BE2C (cell line): ENCODE measurements at places on chromosomes 6 and 20.

- no peak for DNase-seq
Observed at GRCh38 chr6:119482850-119483285, 133.3 kb upstream of the MAN1A1 start.

GRCh38 chr6:42555477-42556457 lies 8.1 kb upstream of the UBR2 start:
- DNase-seq: peak; percentile 60

GRCh38 chr6:17867880-17868279 lies 119.6 kb downstream of the KIF13A start:
- DNase-seq: no peak

DNA sequence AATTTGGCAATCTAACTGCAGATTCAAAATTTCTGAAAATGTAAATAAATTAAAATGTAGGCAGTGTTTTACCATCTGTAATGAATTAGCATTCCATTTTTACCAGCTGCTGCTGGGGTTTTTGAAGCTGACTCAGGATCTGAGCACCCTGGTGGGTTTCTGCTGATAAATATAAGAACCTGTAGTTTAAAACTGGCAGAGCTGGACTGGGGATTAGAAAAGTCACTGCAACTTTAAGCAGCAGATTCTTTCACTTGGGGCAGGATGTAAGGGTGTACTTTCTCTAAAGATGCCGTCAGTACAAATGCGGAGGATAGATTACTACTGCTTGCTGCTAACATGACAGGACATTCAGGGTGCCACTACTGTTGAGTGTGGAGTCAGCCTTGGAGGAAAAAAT lies 341.8 kb downstream of the CDKAL1 start:
- peak; percentile 20 for DNase-seq

GRCh38 chr6:29884261-29884660 lies 56.6 kb downstream of the HLA-G start:
- DNase-seq: no peak

DNA sequence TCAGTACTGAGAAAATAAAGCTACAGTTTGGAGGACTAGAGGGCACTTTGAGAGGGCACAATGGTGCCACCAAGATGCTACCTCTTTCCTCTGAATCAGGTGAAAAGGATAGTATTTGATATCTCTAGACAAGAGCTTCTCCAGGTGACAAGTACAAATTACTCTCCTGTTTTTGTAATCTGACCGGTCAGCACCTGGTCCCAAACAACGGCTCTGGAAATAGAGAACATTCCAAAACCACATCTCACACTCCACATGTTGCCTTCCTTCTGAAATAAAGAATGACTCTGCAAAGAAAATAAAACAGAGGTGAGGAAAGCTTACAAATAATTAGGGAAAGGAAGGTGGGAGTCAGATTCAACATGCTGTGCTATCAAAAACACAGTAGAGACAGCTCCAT lies 51.3 kb upstream of the CITED2 start:
- no peak for DNase-seq

- no peak for DNase-seq
Observed at GRCh38 chr6:35599761-35600658, 87.3 kb upstream of the TULP1 start.

GRCh38 chr20:59819496-59820203 lies 113.8 kb downstream of the SYCP2 start:
- DNase-seq: no peak

DNA sequence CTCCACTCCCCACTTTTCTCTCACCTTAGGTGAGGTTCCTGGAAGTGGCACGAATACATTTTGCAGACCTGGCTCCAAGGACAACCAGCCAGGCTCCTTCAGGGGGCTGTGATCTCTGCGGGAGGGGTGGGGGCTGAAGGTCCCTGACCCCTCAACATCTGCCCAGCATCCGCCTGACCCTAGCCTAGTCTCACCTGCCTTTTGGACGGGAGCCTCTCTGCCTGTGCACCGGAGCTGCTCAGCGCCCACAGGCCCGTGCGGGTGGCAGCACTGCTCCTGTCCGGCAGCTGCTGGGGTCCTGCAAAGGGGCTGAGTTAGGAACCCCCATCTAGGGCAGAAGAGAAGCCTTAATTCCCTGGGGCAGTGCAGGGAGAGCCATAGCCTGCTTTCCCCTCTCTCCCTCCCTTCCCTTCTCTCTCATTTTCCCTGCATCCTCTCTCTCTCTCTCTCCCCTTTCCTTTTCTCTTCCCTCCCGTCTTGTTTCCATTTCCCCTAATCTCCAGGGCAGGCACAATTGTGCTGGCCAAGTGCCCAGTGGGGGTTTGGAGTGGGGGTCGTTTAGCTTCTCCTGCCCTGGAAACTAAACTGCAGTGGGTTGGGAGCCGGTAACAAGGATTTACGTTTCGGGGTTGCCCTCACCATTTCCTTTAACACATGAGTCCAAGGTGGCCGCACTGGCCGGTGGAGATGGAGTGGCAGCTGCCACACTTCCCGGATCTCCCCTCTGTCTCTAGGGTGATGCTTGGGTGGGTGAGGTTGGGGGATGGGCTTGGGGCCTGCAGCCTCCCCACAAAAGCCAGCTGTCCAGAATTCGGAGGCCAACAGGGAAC lies 54.1 kb downstream of the CTCFL start:
- DNase-seq: no peak

GRCh38 chr20:34575271-34575670 lies 16.8 kb downstream of the MAP1LC3A start:
- no peak for DNase-seq

GRCh38 chr6:14075095-14075503 lies 42.5 kb upstream of the CD83 start:
- peak; percentile 13 for DNase-seq

DNA sequence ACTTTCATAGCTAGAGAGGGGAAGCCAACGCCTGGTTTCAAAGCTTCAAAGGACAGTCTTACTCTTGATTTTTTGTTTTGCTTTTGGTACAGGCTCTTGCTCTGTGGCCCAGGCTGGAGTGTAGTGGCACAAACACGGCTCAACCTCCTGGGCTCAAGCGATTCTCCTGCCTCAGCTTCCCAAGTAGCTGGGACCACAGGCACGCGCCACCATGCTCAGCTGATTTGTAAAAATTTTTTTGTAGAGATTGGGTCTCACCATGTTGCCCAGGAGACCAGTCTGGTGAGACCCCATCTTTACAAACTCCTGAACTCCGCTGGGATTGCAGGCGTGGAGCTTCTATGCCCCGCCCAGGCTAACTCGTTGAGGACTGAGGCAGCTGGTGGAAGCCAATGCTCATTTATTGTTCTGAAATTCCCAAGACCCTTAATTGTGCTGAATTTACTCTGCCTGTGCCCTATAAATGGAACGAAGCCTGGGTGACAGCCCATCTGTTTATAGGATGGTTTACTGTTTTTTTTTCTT lies 18.0 kb downstream of the SRSF3 start:
- DNase-seq: no peak

- DNase-seq: no peak
Observed at GRCh38 chr6:85344996-85345395, 104.9 kb upstream of the NT5E start.

GRCh38 chr6:150194195-150194594 lies 51.4 kb downstream of the PPP1R14C start:
- no peak for DNase-seq

DNA sequence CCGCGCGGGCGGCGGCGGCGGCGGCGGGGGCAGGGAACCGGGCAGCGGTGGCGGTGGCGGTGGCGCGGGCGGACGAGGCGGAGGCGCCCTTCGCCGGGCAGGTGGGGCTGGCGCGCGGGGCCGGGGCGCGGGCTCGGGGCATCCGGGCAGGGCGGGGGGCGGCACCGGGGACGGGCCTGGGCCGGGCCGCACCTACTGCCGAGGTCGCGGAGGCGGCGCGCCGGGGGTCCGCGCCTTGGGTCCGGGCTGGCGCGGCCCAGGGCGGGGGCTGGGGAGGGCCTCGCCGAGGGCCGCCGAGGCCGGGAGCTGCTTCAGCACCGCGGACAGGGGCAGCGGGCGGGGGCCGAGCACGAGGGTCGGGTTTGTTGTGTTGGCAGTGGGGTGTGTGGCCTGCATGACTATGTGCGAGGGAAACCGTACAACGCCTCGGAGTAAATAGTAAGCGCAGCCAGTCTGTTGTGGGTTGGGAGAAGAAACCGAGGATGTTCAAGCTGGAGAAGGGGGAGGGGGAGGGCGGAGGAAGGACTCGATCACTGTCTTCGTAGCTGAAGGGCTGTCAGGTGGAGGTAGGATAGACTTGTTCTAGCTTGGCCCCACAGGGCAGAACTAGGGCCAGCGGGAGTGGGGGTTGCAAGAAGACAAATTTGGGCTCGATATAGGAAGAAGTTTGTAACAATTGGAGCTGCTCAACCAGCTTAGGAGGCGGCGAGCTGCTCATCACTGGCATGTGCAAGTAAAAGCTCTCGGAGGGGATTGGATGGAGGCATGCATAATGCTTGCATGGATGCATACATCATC lies 593 bp downstream of the MMP24 start:
- peak; percentile 49 for DNase-seq

- no peak for DNase-seq
Observed at GRCh38 chr6:151627689-151628444, 134.1 kb downstream of the CCDC170 start.

DNA sequence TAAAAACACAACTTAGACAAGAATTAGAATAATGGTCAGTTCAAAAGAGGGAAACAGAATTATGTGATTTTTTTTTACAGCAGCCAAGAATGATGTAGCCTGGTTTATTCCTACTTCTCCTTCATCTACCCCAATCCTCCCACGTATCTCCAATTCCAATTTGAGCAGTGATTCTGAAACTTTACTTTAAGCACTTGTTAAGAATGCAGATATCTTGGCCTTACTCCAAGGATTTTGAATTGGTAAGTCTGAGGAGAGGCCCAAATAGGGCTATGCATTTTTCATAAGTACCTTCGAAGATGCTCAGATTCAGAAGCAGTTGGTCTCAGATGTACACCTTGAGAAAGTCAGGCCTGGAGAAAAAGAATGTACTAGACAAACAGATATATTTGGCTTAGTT lies 233.4 kb upstream of the FLRT3 start:
- no peak for DNase-seq

DNA sequence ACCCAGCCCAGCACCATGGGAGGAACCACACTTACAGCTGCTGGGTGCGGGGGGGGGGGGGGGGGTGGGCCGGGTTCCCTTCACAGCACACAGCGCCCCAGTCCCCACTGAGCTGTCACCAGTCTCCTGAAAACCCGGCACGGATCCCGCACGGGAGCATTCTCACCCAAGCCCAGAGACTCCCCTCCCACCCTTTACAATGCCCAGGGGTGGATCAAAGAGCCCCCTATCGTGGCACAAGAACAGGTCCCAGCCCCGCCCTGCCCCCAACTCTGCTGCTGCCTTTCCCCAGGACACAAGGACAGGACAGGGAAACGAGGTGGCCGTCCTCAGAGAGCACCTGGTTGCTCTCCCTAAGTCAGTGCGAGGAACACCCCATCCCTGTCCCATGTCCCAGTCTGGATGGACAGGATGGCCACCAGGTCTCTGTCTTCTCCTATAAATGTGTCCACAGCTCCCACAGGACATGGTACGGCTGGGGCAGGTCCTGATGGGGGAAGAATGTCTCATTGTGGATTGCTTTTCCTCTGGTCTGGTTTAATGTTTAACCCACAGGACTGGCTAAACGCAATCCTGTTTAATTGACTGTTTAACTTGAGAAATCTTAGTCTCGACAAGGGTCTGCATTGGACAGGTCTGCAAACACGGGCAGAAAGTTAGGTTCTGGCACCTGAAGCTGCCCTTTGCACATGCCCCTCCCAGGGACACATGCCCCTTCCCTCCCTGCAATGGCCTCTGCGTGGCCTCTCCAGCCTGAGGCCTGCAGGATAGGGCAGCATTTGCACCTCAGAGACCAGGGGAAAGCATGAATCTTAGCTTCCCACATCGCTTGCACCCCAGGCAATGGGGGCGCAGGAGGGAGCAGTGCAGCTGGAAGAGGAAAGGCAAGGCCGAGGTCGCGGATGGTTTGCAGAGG lies 45.3 kb downstream of the DACT2 start:
- DNase-seq: no peak

- DNase-seq: no peak
Observed at GRCh38 chr20:42938441-42939205, 251.1 kb downstream of the PTPRT start.

DNA sequence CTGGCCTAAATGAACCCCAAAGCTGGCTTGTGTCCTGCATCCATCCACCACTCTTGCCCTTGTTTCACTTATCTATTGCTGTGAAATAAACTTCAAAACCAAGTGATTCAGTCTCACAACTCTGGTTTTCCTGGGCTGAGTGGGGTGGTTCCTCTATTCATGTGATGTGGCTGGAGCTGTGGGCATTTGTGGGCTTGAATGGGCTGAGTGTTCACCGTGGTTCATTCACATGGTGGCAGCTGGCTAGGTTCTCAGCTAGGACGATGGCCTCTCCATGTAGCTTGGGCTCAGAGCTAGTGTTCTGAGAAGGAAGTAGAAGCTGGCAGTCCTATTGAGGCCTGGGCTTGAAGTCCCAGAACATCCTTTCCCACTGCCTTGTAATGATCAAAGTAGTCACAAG lies 30.4 kb downstream of the FKBP1A start:
- no peak for DNase-seq

DNA sequence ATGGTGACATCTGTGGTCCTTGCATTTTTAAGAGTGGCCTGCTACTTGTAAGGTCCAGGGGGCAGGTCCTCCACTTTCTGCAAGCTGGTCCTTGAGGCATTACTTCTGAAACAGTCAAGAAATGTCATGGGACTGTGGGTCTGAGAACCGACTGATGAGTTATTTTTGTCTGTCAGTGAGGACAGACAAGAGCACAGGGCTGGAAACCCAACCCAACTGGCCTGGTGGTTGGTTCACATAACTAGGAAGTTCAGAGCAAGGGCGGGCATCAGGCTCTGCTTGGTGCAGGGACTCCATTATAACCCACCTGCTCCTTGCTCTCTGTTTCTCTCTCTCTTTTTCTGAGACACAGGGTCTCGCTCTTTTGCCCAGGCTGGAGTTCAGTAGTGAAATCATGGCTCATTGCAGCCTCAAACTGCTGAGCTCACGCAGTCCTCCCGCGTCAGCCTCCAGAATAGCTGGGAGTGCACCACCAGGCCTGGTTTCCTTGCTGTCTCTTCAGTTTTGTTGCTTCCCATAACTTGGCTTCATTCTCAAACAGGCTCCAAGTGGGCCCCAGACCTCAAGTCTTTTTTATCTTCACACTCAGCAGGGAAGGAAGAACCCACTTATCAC lies 9.2 kb downstream of the CST3 start:
- DNase-seq: no peak

DNA sequence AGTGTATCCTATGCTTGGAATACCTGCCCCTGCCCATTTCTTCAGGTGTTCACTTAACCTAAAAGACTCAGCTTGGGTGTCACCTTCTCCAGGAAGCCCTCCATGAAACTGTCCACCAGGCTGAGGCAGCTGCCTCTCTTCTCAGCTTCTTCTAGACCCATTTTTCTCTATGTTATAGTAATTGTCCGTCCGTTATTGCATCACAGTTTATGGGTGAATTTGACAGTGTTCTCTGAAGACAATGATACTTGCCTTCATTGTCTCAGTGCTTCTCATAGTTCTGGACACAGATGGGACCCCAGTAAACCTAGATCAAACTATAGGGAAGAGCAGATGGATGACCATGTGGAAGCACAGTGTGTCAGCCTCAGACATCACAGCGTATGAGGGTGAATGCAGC lies 238.0 kb upstream of the MOCS1 start:
- DNase-seq: no peak

DNA sequence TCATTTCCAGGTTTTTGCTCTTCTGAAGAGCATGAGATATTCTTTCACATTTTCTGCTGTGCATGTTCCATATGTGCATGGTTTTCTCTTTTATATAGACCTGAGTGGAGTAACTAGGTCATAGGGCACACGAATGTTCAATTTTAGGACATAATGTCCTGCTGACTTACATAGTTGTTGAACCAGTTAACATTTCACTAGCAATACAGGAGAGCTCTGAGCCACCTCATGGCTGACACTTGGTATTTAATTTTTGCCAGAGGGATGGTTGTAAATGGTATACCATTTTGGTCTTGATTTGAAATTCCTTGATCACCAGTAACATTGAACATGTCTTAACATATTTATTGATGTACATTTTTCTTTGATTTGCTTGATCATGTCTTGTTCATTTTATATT lies 38.3 kb downstream of the IGF2R start:
- DNase-seq: no peak
